ENCODE measurements at places on chromosomes 6 and 20. TPM values are rescaled to one million over a fixed set of nuclear protein-coding genes. Genes with fewer than 3 reads are reported as not detected.

The RAET1G gene
- total RNA-seq = 1.8 TPM

The GTSF1L gene
- total RNA-seq = not detected

The OOEP gene
- total RNA-seq = not detected

The ZBTB46 gene
- 0.59 TPM for total RNA-seq

The SRSF12 gene
- 0.14 TPM for total RNA-seq

The TRAPPC3L gene
- not detected for total RNA-seq

The PRPH2 gene
- total RNA-seq = 4.9 TPM

The SPEF1 gene
- total RNA-seq = not detected

The LHFPL5 gene
- not detected for total RNA-seq

The LCA5 gene
- total RNA-seq = 5.2 TPM

The ENPP3 gene
- total RNA-seq = not detected

The APOBEC2 gene
- total RNA-seq = not detected

The SNPH gene
- 11.6 TPM for total RNA-seq

The SLC22A2 gene
- total RNA-seq = 0.23 TPM

The ATG5 gene
- 61.8 TPM for total RNA-seq

The OR2J1 gene
- total RNA-seq = not detected

The GFOD1 gene
- 16.9 TPM for total RNA-seq

The L3MBTL1 gene
- total RNA-seq = 5.8 TPM

The PRL gene
- not detected for total RNA-seq

The VWA7 gene
- total RNA-seq = 0.09 TPM

The SPACA1 gene
- not detected for total RNA-seq

The SIRPB1 gene
- total RNA-seq = 2.1 TPM

The TXLNB gene
- 0.05 TPM for total RNA-seq

The PRR18 gene
- not detected for total RNA-seq

The GTF2H4 gene
- 12.5 TPM for total RNA-seq

All from smooth muscle cell of the umbilical artery (primary cell).